Activated CD4-positive, alpha-beta T cell treated with anti-CD3 and anti-CD28 coated beads, Interleukin-10, Interleukin-2, amounts not matched to agents 100 ng/mL and 50 ng/mL, durations not matched to agents 16 hours and 8 hours (primary cell): ENCODE measurements at places on chromosomes 13 and 19.

DNA sequence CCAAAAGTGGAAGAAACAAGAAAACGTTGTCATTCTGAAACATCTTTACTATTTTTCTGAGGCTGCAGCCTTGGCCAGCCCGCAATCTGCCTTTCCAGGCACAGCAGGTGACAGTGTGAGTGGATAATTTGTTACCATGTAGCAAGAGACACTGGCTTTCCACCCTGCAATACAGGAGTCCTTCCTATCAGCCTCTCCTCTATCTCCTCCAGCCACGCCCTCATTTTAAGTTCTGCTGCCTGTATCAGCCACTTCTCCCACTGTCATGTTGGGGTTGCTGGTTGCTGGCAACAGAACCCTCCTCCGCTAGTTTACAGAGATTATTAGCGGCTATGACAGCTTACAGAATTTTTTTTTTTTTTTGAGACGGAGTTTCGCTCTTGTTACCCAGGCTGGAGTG, 7.7 kb upstream of the LGALS7 start:
- DNase-seq: no peak

- no peak for DNase-seq
Observed at GRCh38 chr13:107824635-107825034, 390.7 kb downstream of the LIG4 start.

GRCh38 chr13:76889254-76889653, 3.0 kb upstream of the KCTD12 start:
- DNase-seq: no peak

- no peak for DNase-seq
Observed at GRCh38 chr19:48623556-48624066, 4.3 kb downstream of the SPHK2 start.
